ENCODE measurements at places on chromosomes 7 and 10. TPM values are rescaled to one million over a fixed set of nuclear protein-coding genes. Genes with fewer than 3 reads are reported as not detected.

Gene STEAP1B
- total RNA-seq, result not detected

Gene UPK3B
- total RNA-seq, result 52.4 TPM

Gene EPO
- total RNA-seq, result not detected

Gene SPDYE9
- total RNA-seq, result not detected

GRCh38 chr10:89217057-89217990, 10.2 kb upstream of the CH25H start:
- no peak for DNase-seq
- peak overlapping the region; percentile 21 for H3K27ac ChIP-seq
- no peak overlapping the region for H3K4me3 ChIP-seq
- no peaks in the 10 kb centered on the region for H3K27me3 ChIP-seq
- peaks cover 9% of the 10 kb centered on the region for H3K4me1 ChIP-seq

DNA sequence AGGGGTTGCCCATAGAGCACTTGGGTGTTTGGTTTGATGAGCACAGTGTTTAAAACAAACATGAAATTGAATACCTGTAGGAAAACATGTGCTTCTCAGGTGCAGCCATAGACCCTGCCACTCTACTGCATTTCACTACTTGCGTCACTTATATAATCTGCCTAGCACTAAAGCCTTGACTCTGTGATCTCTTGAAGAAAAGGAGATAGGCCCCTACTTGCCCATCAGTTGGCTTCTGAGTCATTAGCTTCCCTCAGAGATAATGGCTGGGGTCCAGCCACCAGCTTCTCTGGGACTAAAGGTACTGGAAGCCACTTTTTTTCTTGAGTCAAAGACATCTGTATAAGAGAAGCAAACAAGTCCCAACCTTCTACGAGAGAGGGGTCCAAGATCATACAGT, 45.9 kb upstream of the BTRC start:
- H3K27me3 ChIP-seq, result peaks cover 7% of the 10 kb centered on the region
- H3K4me3 ChIP-seq, result no peak overlapping the region
- no peak overlapping the region for H3K27ac ChIP-seq
- H3K4me1 ChIP-seq, result no peaks in the 10 kb centered on the region

DNA sequence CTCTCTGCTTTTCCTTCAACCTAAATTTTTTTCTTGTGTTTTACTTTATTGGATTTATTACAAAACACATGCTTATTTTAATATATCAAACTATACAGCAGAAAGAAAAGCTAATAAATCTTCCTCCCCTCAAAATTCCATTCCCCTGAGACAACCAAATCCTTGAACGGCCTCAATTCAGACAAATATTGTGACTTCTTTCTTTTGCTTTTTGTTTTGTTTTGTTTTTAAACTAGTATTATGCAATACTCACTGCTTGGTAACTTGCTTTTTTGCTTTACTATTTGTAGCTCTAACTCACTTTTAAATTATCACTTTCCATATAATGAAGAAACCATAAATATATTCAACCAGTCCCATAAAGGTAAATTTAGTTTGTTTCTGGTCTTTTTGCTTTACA, 59.4 kb upstream of the CDK1 start:
- H3K36me3 ChIP-seq, result no peaks in the 10 kb centered on the region
- DNase-seq, result no peak
- no peak overlapping the region for H3K27ac ChIP-seq
- no peaks in the 10 kb centered on the region for H3K27me3 ChIP-seq
- no peak overlapping the region for H3K4me3 ChIP-seq

GRCh38 chr7:80900583-80901576, 18.0 kb downstream of the SEMA3C start:
- no peaks in the 10 kb centered on the region for H3K4me1 ChIP-seq
- H3K27me3 ChIP-seq, result no peaks in the 10 kb centered on the region
- H3K36me3 ChIP-seq, result no peaks in the 10 kb centered on the region
- no peak overlapping the region for H3K4me3 ChIP-seq
- no peak for DNase-seq

- DNase-seq, result no peak
- H3K4me1 ChIP-seq, result no peaks in the 10 kb centered on the region
- H3K4me3 ChIP-seq, result no peak overlapping the region
- no peaks in the 10 kb centered on the region for H3K27me3 ChIP-seq
- H3K36me3 ChIP-seq, result no peaks in the 10 kb centered on the region
- no peak overlapping the region for H3K27ac ChIP-seq
These were observed 9.9 kb upstream of the NT5C3A start for GRCh38 chr7:33072471-33072870.

GRCh38 chr10:43166207-43166879, 28.1 kb downstream of the CSGALNACT2 start:
- no peak for DNase-seq
- H3K27ac ChIP-seq, result peak overlapping the region; percentile 30
- peaks cover 3% of the 10 kb centered on the region for H3K4me1 ChIP-seq
- no peaks in the 10 kb centered on the region for H3K27me3 ChIP-seq
- H3K4me3 ChIP-seq, result no peak overlapping the region

DNA sequence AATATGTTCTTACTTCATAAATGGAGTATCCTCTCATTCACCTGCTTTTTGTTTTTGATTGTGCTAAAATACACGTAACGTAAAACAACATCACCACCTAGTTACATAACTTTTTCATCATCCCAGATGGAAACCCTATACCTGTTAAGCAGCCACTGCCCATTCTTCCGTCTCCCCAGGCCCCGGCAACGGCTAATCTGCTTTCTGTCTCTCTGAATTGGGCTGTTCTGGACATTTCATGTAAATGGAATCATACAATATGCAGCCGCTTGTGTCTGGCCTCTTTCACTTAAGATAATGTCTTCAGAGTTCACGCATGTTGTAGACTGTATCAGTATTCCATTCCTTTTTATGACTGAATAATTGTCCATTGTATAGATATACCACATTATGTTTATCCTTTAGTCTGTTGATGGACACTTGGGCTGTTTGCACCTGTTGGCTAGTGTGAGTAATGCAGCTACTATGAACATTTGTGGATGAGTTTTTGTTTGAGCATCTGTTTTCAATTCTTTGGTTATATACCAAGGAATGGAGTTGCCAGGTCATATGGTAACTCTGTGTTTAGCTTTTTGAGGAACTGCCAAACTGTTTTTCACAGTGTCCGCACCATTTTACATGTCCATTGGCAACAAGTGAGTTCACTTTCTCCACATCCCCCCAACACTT, 14.1 kb upstream of the SUN1 start:
- H3K36me3 ChIP-seq, result no peaks in the 10 kb centered on the region
- peaks cover 49% of the 10 kb centered on the region for H3K4me1 ChIP-seq
- no peaks in the 10 kb centered on the region for H3K27me3 ChIP-seq

DNA sequence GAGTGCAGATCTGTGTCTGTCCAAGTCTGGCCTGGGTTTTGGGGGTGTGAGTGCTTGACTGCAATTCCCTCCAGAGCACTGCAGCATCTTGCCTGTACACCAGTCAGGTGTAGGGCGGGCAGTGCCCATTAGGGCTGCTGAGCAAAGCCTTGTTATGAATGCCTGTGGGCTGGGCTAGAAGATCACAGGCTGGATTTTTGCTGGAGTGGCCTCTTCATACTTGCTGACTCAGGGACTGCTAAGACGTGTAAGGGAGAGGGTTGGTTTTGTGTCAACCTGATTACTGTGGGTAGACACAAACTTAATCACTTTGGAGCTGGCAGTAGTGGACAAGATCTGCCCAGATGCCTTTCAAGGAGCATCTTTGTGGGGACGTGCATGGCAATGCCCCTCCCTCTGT, 29.6 kb downstream of the DMBT1 start:
- H3K4me1 ChIP-seq, result no peaks in the 10 kb centered on the region
- H3K4me3 ChIP-seq, result no peak overlapping the region
- no peak for DNase-seq
- H3K27me3 ChIP-seq, result no peaks in the 10 kb centered on the region
- no peaks in the 10 kb centered on the region for H3K36me3 ChIP-seq
- H3K27ac ChIP-seq, result no peak overlapping the region

GRCh38 chr10:6382081-6382480, 179.3 kb downstream of the PFKFB3 start:
- H3K27me3 ChIP-seq, result no peaks in the 10 kb centered on the region
- DNase-seq, result peak; percentile 48
- peaks cover 28% of the 10 kb centered on the region for H3K4me1 ChIP-seq
- H3K4me3 ChIP-seq, result no peak overlapping the region

- no peak for DNase-seq
- H3K36me3 ChIP-seq, result no peaks in the 10 kb centered on the region
- no peak overlapping the region for H3K27ac ChIP-seq
- no peaks in the 10 kb centered on the region for H3K27me3 ChIP-seq
These were observed 50.6 kb downstream of the ARHGAP22 start for GRCh38 chr10:48554246-48554645.

- H3K27ac ChIP-seq, result no peak overlapping the region
- no peak for DNase-seq
- no peak overlapping the region for H3K4me3 ChIP-seq
- no peaks in the 10 kb centered on the region for H3K4me1 ChIP-seq
- H3K36me3 ChIP-seq, result no peaks in the 10 kb centered on the region
These were observed 521.5 kb downstream of the PTPRN2 start for GRCh38 chr7:158066085-158066484.
